Activated T-cell treated with anti-CD3 and anti-CD28 coated beads for 24 hours (primary cell): ENCODE measurements at places on chromosomes 1 and 21.

GRCh38 chr1:207747627-207748492 is 4.0 kb upstream of the CD46 start:
- no peak for DNase-seq

GRCh38 chr1:14912839-14913481 is 240.6 kb upstream of the TMEM51 start:
- no peak for DNase-seq

DNA sequence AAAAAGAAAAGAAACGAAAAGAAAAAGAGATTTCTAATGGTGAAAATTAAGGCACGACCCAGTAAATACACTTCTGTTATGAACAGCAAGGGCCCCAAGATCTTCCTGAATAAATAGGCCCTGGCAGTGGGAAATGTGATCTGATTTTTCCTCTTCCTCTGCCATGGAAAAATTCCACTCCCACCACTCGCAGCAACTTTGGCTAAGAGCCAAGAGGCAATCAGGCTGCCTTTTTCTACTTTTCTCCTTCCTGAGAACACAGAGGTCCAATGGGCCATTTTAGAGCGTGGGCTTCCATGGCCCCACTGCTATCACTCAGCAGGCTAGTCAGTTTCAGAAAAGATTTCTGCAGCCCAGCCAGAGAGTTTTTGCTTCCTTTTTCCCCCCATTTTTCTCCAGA is 33.7 kb upstream of the AK4 start:
- DNase-seq, result no peak

GRCh38 chr1:89844241-89844807 is 23.5 kb downstream of the LRRC8D start:
- peak; percentile 44 for DNase-seq

- no peak for DNase-seq
Measured at GRCh38 chr1:13935336-13935735, 235.3 kb downstream of the PRDM2 start.

DNA sequence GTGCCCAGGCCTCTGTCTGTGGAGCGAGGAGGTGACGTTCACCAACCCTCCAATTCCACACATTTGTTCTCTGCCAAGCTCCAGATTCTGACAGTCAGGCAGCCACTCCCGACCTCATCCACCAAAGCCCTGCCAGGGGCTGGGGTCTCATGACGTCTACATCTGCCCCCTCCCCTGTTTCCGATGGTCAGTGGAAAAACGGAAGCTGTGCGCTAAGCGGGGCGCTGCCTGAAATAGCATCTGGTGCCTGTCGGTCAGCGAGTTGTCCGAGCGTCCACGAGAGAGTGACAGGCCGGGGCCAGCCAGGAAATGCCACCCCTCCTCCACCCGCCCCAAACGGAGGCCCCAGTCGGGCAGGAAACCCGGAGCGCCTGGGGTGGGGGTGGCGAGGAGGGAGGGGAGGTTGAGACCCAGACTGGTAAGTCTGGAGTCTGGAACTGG is 3.2 kb upstream of the TAL1 start:
- no peak for DNase-seq

GRCh38 chr1:65963156-65963888 is 170.6 kb downstream of the PDE4B start:
- no peak for DNase-seq

GRCh38 chr1:233607252-233608119 is 6.4 kb upstream of the KCNK1 start:
- no peak for DNase-seq

DNA sequence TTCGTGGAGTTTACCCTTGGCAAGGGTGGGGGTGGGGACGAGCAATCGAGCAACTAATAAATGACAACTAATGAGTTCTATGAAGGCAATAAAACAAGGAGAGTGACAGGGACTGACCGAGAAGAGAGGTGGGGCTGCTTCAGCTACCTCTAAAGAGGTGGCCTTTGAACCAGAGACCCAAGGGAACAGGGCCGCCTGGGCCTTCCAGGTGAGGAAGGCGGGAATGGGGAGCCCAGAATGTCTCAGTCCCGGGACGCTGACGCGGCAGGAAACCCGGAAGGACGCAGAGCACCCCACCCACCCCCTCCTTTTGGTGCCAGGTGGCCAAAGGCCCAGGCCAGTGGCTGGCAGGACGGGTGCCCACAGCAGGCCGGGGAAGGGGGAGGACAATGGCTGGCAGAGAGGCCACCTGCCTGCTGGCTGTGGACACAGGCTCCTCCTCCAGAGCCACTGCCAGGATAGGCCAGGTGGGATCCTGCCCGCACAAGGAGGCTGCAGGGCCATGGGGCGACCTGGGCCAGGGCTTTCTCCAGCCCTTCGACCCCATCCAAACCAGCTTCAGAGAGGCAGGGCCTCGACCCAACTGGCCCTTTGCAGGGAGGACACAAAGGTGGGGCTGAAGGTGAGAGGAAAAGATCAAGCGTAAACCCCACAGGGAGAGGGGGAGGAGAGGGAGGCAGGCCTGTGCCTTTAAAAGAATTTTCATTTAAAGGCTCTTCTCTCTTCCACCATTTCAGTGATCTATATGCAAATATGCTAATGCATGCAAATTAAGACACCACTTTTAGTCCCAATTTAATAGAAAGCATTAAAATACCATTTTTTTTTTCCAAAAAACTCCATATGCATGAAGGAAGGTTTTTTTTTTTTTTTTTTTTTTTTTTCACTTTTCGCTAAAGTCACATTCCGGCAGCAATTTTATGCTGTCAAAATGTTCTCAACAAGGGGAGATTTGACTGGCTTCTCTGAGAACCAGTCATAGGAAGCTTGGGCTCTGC is 58.1 kb downstream of the CASZ1 start:
- no peak for DNase-seq

DNA sequence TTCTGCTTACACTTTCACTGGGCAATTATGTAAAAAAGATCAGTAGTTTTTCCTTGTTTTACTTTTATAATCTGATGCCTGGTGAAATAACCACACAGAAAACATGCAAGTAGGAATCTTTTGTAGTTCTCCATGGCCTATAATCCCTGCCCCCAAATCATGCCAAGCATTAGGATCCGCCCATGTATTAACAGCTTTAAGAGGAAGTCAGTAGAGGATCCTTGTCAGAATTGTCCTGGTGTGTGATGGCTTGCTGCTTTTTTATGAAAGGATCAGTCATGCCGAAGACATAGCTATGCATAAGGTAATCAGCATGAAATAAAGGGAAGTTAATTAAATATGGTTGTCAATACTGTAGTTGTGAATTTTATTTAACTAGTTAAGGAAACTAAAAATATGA is 20.0 kb downstream of the ADGRL2 start:
- no peak for DNase-seq

GRCh38 chr1:17120962-17121837 is 1.9 kb upstream of the PADI2 start:
- DNase-seq, result no peak

GRCh38 chr1:73593364-73593763 is 604.6 kb downstream of the LRRIQ3 start:
- DNase-seq, result no peak

DNA sequence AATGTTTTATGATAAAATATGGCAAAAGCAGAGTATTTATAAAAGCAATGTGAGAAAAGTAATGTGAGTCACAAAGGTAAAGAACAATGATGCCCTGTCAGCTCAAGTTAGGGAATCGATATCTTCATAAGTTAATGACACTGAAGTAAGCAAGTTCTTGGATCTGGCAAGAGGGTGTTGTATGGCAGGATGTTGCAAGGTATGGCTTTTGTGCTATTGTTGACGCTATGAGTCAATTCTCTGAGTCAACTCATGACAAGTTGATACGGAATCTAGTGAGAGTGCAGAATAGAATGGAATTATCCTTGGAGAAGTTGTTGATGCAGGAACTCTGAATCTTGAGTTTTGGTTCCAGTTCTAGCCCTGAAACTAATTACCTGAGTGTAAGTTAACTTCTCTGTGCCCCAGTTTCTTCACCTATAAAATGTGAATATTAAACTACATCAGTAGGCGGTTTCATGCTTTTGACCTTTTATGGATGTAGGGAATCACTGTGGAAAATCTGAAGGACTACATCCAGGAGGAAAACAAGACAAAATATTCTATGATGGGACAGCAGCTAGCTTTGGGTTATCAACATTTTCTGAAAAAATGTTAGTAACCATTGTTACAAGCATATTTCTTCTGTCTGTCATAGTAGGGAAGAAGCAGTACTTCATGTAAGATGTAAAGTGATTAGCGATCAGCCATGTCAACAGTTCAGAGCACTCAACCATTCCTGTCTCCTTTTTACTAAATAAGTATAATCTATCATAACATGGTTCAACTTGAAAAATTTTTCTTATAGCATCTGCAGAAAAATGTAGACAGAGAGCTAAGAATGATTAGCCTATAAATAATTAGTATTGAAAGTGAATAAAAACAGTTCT is 96.9 kb downstream of the ATP6V1G3 start:
- no peak for DNase-seq

GRCh38 chr1:19633106-19633505 is 11.0 kb upstream of the NBL1 start:
- DNase-seq, result no peak

DNA sequence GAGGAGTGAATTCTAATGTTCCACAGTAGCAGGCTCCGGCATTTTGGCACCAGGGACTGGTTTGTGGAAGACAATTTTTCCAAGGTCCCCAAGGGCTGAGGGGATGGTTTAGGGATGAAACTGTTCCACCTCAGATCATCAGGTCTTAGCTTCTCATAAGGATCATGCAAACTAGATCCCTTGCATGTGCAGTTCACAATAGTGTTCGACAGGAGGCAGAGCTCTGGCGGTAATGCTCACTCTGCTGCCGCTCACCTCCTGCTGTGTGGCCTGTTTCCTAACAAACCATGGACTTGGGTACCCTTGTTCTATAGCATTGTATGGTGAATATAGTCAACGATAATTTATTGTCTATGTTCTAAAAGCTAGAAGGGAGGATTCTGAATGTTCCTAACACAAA is 16.6 kb downstream of the CRNN start:
- no peak for DNase-seq

GRCh38 chr21:31339721-31340120 is 4.3 kb downstream of the TIAM1 start:
- DNase-seq, result no peak

DNA sequence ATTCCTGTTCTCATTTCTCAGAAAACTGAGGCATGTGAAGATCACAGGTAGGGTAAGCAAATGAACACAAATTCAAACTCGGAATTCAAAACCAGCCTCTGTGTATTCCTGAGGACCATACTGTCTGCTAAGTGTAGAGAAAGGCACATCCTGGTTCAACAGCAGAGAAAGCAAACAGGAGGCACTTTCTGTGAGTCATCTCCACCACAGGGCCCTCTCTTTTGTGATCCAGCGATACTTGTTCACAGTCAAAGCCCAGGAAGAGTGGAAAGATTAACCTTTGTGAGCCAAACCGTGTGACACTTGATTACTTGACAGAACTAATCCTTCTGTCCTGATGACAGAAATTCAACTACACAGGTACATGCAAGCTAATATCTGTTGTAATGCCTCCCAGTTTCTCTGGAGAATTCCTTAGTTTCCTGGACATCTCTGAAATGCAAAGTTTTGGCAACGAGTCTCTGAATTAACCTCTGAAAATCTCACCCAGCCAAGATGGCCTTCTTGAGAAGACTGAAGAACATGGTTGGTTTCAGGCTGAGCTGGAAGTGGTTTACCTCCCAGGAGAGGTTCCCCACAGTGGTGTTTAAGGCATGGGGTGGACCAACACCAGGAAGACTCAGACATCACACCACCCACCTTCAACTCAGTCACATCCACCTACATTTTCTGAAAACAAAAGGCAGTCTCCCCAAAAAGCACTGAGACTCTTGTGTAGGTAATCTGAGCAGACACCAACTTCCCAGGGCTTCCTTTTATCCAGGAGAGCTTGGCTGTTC is 98.2 kb upstream of the ERG start:
- no peak for DNase-seq

- no peak for DNase-seq
Measured at GRCh38 chr1:193431265-193431977, 245.0 kb upstream of the B3GALT2 start.

DNA sequence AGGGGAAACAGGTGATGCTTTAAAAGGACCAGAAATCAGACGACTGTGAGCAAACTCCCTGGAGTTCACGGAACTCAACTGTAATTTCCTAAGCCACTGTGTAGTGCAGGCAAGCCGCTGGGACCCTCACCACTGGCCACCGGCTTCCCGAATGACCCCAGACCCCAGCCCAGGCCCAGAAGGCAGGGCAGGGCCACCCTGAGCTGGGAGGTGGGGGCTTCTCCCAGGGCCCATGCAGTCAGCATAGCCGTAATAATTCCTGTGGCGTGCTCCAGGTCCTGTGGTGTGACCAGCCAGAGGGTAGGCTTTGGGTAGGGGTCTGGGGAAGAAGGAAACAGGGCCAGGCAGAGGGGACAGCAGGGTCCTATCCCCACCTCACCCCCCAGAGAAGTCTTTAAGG is 3.5 kb upstream of the ARF1 start:
- no peak for DNase-seq

DNA sequence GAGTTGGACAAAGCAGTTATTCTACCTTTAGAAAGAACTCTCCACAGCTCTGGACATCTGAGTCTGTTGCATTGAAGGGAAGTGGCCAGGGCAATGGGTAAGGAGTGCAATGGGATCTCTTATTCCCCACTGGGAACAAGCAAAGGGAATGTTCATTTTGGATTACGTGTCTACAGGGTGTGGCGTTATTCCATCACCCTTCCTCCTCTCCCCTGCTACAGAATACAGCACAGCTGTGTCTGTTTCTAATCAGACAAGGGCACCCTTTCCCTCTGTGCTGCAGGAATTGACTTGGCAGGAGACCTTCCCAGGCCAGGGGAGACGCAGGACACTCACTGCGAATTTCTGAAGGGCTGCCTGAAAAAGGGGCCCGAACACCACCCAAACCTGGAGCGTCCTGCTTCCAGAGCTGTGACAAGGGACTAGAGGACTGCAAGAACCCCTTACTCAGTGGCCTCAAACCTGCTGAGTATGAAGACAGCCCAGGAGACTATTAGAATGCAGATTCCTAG is 163.6 kb upstream of the RAB4A start:
- DNase-seq, result no peak

DNA sequence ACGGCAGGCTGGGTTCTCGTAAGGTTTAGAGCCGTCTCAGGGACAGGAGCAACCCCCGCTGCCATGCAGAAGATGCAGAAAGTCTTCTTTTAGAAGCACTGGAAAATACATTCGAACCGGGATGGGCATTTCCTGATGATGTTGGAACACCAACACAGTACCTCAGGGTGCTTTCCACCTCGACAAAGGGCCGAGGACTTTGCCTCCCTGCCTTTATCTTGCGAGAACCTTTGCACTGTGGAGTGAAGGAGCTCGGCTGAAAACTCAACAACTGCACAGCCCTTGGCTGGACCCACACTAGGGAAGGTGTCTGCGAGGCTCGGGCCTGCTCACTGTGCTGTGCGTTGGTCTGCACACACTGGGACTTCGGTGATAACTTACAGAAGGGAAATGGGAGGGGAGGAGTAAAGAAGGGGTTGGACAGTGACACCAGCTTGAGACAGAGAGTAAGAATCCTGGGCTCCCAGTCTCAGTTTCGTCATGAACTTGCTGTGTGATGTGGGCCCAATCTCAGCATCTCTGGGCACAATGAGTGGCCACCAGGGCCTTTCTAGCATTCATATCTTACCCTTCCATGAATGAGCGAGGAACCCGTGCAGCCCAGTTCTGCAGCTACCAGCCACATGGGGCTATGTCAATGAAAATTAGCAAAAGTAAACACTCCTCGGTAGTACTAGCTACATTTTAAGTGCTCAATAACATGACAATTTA is 18.2 kb downstream of the RCAN1 start:
- no peak for DNase-seq
